ENCODE measurements at places on chromosomes 6 and 20. TPM values are rescaled to one million over a fixed set of nuclear protein-coding genes. Genes with fewer than 3 reads are reported as not detected.

DNA sequence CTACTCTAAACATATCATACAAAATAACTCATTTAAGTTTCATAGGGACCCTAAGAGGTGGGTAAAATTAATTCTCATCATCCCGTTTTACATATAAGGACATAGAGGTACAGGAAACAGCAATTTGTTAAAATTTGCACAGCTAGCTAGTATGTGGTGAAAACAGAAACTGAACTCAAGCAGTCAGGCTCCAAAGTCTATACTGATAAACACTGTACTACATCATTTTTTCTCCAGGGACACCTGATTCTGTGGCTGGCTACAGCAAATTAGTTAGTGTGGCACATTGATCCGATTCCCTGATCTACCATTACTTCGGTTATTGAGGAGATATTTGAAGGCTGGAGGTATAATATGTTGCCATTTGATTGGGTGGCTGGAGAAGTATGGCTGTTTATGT lies 36.2 kb upstream of the E2F3 start:
- H3K27ac ChIP-seq: no peak overlapping the region
- no peak overlapping the region for H3K4me3 ChIP-seq
- no peaks in the 10 kb centered on the region for H3K4me1 ChIP-seq
- H3K36me3 ChIP-seq: no peaks in the 10 kb centered on the region
- no peak for DNase-seq
- H3K27me3 ChIP-seq: no peaks in the 10 kb centered on the region

HLA-DRA gene
- 158 TPM for total RNA-seq

DNA sequence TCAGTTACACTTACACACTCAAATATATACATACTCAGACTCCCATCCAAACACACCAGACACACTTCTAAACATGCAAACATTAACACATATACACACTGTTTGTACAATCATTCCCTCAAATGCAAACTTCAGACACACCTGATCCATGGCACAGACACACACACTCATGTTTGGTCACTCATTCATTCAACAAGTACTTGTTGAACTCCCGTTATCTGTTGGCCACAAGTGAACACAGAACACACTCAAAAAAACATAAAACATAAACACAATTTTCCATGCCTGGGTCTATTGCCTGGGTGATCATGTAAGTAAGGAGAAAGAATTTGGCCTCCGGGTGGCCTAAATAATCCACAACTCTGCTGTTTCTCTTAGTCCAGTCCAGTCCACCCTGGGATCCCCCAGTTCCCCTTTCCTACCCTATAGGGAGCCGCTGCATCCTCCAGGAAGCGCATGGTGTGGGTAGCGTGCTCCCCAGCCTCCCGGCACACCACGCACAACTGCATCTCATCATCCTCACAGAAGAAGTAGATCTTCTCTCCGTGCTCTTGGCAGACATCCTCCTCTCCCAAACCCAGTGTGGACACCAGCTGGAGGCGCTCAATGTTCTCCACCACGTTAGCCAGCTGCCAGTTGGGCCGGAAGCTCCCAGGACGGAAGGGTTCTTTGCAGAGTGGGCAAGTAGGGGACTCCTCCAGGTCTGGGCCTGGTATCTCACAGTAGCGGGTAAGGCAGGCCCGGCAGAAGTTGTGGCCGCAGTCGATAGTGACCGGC lies 815 bp downstream of the TRIM10 start:
- H3K4me3 ChIP-seq: no peak overlapping the region
- no peaks in the 10 kb centered on the region for H3K36me3 ChIP-seq
- no peak for DNase-seq
- no peaks in the 10 kb centered on the region for H3K4me1 ChIP-seq
- no peak overlapping the region for H3K27ac ChIP-seq

- H3K27me3 ChIP-seq: no peaks in the 10 kb centered on the region
- H3K27ac ChIP-seq: peak overlapping the region; percentile 36
- no peak overlapping the region for H3K4me3 ChIP-seq
- no peaks in the 10 kb centered on the region for H3K36me3 ChIP-seq
- no peak for DNase-seq
- peaks cover 74% of the 10 kb centered on the region for H3K4me1 ChIP-seq
Observed at GRCh38 chr20:17648791-17649730, 33.0 kb downstream of the RRBP1 start.

DNA sequence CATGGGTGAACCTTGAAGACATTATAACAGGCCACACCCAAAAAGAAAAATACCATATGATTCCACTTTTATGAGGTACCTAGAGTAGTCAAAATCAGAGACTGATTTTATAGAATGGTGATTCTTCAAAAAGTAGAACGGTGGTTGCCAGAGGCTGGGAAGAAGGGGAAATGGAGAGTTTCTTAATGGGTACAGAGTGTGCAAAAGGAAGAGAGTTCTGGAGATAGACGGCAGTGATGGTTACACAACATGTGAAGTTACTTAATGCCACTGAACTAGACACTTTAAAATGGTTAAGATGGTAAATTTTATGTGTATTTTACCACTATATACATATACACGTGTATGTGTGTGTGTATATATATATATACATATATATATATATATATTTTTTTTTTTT lies 80.8 kb downstream of the PRND start:
- no peak for DNase-seq
- no peaks in the 10 kb centered on the region for H3K36me3 ChIP-seq
- H3K27ac ChIP-seq: no peak overlapping the region
- H3K4me1 ChIP-seq: no peaks in the 10 kb centered on the region

DNA sequence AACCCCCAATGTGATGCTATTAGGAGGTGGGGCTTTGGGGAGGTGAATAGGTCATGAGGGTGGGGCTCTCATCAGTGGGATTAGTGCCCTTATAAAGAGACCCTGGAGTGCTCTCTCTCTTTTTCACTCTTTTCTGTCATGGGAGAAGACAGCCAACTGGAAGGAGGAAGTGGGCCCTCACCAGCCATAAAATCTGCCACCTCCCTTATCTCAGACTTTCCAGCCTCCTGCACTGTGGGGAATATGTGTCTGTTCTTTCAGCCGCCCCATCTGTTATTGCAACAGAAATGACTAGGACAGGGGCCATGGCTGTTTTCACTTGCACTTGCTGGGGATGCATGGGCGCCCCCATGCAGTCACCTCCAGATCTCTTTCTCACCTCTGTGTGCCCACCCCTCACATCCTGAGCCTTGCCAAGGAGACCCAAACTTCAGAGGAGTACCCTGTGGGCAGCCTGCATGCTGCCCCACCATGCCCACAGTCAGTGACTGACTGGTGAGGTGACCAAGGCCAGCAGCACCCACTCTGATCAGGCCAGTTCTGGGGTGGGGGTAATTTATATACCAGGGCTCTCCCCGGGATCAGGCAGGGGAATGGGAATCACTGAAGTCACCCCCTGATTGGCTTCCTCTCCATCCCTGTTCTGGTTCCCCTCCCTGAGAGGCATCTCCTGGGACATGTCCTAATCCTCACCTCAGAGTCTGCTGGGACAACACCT lies 118.4 kb downstream of the ANKRD60 start:
- DNase-seq: peak; percentile 87
- no peaks in the 10 kb centered on the region for H3K36me3 ChIP-seq
- no peak overlapping the region for H3K4me3 ChIP-seq
- no peak overlapping the region for H3K27ac ChIP-seq
- H3K4me1 ChIP-seq: peaks cover 14% of the 10 kb centered on the region
- no peaks in the 10 kb centered on the region for H3K27me3 ChIP-seq

GRCh38 chr6:133584823-133585222 lies 304.1 kb upstream of the TCF21 start:
- H3K36me3 ChIP-seq: no peaks in the 10 kb centered on the region
- H3K27ac ChIP-seq: no peak overlapping the region
- no peak for DNase-seq
- no peaks in the 10 kb centered on the region for H3K27me3 ChIP-seq
- H3K4me3 ChIP-seq: no peak overlapping the region

ADGB gene
- not detected for total RNA-seq

DNA sequence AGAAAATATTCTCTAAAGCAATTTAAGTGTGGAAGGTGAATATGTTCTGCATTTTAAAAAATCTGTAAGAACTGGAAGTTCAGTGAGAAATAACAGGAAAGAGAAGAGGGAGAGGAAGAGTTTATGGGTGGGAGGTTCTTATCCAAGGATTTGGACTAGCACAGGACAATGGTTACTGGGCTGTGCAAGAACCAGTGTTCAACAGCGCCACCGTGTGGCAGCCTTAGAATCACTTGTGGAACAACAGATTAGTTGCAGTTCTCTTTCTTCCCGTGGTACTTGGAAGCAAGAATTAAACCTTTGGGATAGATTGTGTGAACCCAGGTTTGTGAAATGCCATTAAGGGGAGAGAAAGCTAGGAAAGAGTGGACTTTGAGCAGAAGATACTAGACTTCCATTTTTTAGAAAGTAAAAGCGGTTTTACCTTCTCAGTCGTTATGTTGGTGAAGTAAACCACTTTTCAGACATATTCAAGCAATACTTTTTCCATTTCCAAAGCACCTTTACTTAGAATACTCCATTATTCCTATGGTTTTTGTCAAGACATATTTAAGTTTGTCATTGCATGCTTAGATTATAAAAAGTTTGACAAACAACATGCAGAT lies 436.7 kb downstream of the RNF144B start:
- no peak for DNase-seq
- no peaks in the 10 kb centered on the region for H3K36me3 ChIP-seq
- no peak overlapping the region for H3K4me3 ChIP-seq
- no peak overlapping the region for H3K27ac ChIP-seq
- H3K27me3 ChIP-seq: no peaks in the 10 kb centered on the region

RIPPLY2 gene
- not detected for total RNA-seq

GRCh38 chr6:105428342-105428957 lies 25.6 kb upstream of the PREP start:
- H3K27me3 ChIP-seq: no peaks in the 10 kb centered on the region
- no peak overlapping the region for H3K4me3 ChIP-seq

DNA sequence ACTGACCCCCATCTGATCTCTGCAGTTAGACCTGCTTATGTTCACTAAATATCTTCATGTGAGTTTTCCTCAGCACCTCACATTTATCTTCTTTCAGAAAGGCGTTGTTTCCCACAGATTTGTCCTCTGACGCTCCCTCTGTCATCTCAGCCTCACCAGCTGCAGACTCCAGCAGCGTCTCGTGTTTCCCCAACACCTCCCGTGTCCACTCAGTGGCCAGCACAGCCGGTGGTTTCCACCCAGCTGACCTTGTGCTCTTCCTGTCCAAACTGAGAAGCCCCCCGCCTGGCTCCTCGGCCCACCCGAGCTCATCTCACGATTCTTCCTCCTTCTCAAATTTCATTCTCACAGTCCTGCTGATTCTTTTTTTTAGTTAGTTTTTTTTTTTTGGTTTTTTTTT lies 12.5 kb downstream of the ERMARD start:
- H3K36me3 ChIP-seq: no peaks in the 10 kb centered on the region
- H3K27me3 ChIP-seq: no peaks in the 10 kb centered on the region
- H3K4me1 ChIP-seq: no peaks in the 10 kb centered on the region
- H3K27ac ChIP-seq: no peak overlapping the region
- H3K4me3 ChIP-seq: no peak overlapping the region
- DNase-seq: no peak

PRR18 gene
- not detected for total RNA-seq

DNA sequence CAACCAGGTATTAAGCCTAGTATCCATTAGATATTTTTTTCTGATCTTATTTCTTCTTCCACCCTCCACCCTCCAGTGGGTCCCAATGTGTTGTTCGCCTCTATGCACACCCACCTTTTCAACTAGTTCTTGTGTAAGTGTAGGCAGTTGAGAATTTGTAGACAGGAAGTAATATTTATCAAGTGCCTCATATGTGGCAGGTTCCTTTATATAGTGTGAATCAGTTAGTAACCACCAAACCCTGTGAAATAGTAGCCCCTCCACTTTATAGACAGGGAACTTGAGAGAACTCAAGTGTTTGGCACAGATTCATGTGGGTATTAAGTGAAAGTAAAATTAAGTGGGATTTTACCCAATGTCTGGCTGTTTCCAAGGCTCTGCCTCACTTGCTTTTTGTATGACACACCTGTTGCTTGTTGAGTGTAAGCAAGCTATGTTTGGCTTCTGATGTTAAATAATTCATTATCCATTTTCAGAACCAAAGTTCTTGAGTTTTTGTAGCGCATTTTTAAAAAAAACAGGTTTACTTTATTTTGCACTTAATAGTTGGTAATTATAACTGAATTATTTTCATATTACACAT lies 24.8 kb downstream of the AFDN start:
- no peaks in the 10 kb centered on the region for H3K36me3 ChIP-seq
- H3K4me1 ChIP-seq: peaks cover 12% of the 10 kb centered on the region

DNA sequence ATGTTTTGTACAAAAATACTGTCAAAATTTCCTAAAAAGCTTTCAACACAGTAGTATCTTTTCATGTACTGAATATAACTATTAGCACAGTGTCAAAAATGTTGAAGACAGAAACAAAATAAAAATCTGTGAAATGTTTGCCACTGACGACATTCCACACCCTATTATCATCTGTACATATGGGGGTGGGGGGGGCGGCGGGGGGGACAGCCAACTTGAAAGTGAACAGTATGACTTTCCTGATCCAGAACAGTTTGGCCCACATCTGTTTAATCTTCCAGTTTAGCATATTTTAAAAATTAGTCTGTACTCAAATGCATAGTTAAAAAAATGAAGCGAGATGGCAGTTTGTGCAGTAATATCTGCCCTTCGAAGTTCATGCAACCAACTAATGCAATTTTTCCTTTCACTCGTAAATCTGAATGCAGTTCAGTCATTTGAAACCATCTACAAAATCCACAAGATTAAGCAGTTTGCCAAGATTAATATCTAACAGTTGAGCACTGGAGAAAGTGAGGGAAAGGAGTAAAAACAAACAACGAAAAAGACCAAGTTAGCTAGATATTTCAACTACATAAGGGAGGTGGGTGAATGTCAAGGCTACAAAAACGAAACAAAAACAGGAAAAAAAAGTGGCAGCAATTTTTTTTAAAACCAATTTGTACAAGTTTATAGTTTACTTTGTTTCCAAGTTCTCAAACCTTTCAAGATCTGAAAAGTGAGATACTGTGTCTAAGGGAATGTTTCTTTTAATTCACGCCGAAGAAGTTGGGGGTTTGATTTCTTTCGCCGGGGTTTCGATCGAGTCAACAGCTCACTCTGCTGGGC lies 1.9 kb downstream of the CITED2 start:
- peaks cover 41% of the 10 kb centered on the region for H3K4me1 ChIP-seq
- H3K27me3 ChIP-seq: no peaks in the 10 kb centered on the region
- H3K4me3 ChIP-seq: peak overlapping the region; percentile 62
- DNase-seq: no peak

ENPP5 gene
- total RNA-seq: 2.5 TPM

GRCh38 chr6:141244366-141244765 lies 888.4 kb upstream of the GJE1 start:
- no peaks in the 10 kb centered on the region for H3K27me3 ChIP-seq
- H3K4me3 ChIP-seq: no peak overlapping the region
- no peak overlapping the region for H3K27ac ChIP-seq
- H3K4me1 ChIP-seq: no peaks in the 10 kb centered on the region
- DNase-seq: no peak
